Muscle of arm (tissue), 14 donors: ENCODE measurements at places on chromosomes 1 and 21.

GRCh38 chr1:214583113-214583512 is 19.9 kb upstream of the CENPF start:
- DNase-seq = no peak

DNA sequence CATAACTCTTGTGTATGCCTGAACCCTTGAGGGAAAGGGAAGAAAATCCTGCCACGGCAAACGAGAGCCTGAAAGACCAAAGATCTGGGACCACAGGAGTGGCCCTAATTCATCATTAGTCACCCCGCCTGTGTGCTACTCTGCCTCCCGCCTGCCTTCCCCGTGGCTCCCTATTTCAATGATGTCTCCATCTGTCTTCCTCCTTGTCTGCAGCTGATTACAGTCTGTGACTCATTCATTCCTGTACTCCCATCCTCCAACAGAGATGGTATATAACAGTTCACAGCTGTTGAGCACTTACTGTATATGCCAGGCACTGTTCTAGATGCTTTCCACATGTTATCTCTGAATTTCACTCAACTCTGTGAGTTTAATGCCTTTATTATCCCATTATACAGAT is 96.6 kb downstream of the SEC16B start:
- DNase-seq = no peak

GRCh38 chr21:36697060-36697850 is 1.7 kb upstream of the SIM2 start:
- DNase-seq = no peak

- DNase-seq = no peak
Observed at GRCh38 chr1:186144505-186144904, 230.5 kb downstream of the TPR start.

DNA sequence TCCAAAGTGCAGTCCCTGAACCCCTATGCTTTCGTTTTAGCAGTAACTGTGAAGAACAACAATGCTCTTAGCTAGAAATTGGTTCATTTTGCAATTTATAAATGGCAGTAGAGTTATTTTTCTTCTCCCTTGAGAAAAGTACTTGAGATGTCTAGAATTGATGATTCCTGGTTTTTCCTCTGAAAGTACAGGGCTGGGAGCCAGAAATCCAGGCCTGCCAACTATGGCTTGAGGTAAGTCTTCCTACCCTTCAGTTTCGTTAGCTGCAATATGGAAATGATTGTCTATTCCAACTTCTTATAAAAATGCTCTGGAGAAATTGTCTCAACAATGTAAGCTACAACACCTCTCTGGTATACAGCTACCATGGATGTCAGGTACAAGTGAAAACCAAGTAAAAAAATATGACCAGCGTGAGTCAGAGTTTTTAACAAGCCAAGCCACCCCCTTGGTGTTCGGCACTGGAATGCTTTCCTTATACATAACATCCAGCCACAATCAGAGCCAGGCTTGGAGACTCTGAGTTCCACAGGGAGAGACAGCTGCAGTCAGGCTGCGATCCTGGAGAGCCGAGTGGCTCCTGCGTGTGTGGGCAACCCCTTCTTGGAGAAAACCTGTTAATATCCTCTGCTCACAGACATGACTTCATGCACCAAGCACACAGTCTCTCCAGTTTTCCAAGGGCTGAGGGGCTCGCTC is 22.0 kb downstream of the TSPAN2 start:
- DNase-seq = no peak

DNA sequence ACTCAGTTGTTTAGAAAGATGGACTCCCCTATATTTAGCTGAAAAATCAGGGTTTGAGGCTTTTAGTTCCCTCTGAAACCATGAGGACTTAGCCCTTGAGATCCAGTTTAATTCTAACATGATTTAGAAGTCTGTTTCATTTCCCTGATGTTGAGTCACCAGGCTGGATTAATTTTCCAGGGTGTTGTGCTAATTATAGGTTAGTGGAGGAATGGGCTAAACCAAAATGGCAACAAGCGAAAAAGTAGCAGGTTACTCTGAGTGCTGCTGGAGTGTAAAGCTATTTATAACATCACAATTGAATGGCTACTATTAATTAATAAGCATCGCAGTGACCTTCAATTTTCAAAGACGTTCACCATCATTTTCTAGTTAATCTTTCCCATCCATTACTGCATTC is 15.5 kb upstream of the USP24 start:
- DNase-seq = no peak

GRCh38 chr1:247408100-247408499 is 7.9 kb upstream of the NLRP3 start:
- no peak for DNase-seq

GRCh38 chr1:150876119-150876454 is 312 bp downstream of the ARNT start:
- DNase-seq = peak; percentile 75

- DNase-seq = peak; percentile 59
Observed at GRCh38 chr1:54052431-54052933, 522 bp downstream of the TMEM59 start.
